ENCODE measurements at places on chromosomes 12 and 14.
A peak's percentile ranks its signal among the peaks of the same experiment; 100 is the strongest.

- DNase-seq: no peak
Observed at GRCh38 chr12:47356129-47356700, 276.5 kb upstream of the AMIGO2 start.

- no peak for DNase-seq
Observed at GRCh38 chr14:49908433-49908782, 15.5 kb downstream of the ARF6 start.

DNA sequence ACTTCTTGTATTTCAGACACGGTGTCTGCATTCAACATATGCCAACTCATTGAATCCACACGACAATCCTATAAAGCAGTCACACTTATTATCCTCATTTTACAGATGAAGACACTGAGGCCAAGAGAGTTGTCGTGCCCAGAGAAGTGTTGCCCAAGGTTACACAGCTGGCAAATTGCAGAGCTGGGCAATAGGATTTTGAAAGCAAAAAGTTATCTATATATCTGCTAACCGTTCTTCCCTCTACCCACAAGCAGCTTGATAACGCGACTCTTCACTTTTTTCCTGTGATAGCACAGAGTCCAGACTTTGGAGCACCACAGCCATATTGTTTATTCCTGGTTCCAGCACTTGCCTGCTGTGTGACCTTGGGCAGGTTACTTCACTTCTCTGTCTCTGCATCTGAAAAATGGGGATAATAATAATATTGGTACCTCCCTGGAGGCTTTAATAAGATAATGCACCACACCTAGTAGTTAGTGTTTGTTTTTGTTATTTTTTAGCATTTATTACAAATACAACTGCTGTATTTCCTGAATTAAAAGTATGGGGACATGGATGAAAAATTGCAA, 82.2 kb downstream of the CHST11 start:
- DNase-seq: no peak

DNA sequence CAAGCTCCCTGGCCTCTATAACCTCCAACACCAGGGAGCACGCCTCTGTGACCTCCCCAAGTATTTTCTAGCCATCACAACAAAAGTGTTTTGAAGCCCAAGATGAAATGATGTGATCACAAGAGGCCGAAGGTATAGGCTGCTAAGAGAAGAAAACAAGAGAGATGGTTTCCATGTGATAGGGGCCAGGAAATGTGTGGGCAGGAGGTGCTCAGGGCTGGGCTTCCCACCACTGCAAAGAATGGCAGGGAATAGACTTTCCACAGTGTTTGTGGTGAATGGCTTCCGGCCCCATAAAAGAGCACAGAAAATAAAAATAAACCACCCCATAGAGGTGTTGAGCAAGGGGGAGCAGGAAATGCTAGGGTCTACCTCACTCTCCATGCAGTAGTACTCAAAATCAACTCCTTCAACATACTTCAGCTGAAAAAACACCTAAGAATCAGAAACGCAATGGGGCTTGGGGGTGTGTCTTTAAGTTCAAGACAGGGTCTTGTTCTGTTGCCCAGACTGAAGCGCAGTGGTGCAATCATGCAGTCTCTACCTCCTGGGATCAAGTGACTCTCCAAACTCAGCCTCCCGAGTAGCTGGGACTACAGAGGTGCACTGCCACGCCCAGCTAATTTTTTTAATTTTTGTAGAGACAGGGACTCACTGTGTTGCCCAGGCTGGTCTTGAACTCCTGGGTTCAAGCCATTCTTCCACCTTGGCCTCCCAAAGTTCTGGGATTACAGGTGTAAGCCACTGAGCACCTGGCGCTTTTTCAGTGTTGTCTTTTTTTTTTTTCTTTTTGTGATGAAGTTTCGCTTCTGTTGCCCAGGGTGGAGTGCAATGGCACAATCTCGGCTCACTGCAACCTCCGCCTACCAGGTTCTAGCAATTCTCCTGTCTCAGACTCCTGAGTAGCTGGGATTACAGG, 27.1 kb downstream of the DAD1 start:
- DNase-seq: no peak

DNA sequence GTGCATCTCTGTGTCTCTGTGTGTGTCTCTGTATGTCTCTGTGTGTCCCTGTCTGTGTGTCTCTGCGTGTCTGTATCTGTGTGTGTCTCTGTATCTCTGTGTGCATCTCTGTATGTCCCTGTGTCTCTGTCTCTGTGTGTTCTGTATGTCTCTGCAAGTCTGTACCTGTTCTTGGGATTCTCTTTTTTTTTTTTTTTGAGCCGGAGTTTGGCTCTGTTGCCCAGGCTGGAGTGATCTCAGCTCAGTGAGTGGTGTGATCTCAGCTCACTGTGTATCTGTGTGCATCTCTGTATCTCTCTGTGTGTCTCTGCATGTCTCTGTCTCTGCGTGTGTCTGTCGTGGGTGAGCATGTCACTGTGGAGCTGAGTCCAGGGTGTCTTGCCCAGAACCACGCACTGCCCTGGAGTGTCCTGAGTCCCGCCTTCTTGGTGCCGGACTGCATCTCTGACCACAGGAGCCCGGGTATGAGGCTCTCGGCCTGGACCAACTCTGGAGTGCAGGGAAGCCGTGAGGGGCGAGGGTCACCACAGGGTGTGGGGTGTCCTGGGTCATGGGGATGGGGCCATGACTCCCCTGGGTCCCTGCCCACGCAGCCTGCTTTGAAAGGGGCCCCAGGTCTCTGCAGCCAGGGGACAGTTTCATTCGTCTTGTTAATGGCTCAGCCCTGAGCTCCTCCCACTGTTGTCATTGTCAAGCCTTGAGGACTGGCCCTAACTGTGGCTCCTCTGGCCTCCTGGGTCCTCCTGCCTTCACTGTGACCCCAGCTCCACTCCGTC, 11.8 kb downstream of the MYL2 start:
- DNase-seq: no peak

GRCh38 chr12:10612984-10613348, 443 bp downstream of the MAGOHB start:
- DNase-seq: no peak

GRCh38 chr12:68393417-68393816, 61.3 kb upstream of the MDM1 start:
- no peak for DNase-seq

- no peak for DNase-seq
Observed at GRCh38 chr12:43893670-43894069, 57.8 kb downstream of the TMEM117 start.

GRCh38 chr12:6635375-6635855, 344 bp downstream of the LPAR5 start:
- DNase-seq: no peak

- peak; percentile 20 for DNase-seq
Observed at GRCh38 chr14:58299401-58300330, 1.3 kb downstream of the ARID4A start.

DNA sequence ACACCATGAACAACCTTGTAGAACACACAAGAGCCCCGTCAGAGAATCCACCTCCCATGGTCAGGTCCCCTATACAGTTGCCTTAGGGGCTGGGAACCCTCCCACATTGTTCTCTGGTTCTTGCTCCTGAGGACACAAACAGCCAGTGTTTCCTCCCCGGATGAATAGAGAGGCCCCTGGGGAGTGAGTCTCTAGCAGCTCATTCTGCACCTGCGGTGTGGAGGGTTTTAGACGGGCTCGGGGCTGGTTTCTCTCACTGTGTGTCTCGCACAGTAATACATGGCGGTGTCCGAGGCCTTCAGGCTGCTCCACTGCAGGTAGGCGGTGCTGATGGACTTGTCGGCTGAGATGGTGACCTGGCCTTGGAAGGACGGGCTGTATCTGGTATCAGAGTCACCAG, 1052.1 kb downstream of the TMEM121 start:
- no peak for DNase-seq

DNA sequence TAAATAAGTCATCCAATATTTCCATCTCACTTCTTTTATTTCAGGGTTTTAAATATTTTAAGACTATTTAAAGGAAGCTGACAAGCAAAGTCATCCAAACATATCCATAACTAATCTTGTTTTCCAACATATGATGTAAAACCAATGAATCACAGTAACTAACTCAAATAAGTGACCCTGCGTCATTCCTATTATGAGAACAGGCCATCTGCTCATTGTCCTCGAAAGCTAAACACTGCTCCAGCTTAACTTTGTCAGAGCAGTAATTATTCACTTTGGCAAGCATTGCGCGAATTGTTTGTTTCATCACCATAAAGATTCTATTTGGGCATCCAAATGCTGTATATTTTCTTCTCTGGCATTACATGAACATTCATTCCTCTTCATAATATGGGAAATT, 99.1 kb downstream of the CAPZA3 start:
- no peak for DNase-seq

DNA sequence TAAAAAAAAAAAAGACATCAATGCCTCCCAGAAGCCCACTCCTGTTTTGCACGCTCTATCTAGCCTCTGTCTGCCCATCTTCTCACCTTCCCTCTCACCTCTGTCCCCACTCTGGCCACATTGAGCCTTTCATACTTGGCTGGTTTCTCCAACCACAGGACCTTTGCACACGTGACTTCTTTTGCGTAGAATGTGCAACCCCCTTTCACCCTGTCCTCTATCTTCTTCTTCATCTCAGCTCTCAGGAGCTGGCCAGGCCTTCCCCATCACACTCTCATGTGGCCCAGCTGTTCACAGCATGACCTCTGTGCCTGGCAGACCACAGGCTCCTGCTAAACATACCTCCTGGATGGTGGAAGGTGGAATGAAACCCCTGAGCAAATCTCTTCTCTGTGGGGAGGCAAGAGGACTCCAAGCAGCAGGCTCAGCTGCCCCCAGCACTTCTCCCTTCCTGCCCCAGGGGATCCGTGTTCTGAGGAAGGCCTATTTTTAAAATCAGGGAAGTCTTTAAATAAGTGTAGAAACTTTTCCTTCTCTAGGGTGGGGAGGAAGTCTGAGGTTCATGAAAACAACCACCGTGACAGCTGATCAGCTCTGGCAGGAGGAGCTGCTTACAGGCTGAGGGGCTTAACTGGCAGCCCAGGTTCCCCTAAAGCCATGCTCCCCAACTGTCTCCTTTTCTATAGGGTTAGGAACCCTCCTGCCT, 11.6 kb downstream of the HVCN1 start:
- no peak for DNase-seq

DNA sequence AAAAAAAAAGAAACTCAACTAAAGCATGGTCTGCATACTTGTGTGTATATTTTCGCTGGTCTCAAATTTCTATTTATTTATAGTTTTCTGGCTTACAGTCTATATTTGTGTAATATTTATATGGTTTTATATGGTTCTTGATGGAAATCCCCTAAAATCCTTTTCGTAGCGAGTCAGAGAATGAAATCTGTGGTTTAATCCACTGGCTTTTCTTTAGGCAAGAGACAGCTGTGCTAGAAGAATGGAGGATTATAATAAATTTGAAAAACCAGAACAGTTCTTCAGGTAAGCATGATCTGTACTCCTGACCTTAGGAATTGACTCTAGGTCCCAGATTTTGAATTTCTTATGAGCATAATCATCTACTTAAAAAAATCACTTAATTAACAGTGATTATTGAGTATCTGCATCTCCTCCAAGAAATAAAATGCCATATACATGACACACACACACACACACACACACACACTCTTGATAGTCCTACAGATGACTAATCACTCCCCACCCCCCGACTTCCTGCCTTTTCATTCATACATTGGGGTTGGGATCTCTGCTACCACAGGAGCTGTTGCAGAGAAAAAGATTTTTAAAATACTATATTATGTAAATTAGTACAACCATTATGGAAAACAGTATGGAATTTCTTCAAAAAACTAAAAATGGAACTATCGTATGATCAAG, 113.4 kb downstream of the CRADD start:
- no peak for DNase-seq

GRCh38 chr12:90922145-90922627, 32.8 kb downstream of the CCER1 start:
- DNase-seq: no peak

DNA sequence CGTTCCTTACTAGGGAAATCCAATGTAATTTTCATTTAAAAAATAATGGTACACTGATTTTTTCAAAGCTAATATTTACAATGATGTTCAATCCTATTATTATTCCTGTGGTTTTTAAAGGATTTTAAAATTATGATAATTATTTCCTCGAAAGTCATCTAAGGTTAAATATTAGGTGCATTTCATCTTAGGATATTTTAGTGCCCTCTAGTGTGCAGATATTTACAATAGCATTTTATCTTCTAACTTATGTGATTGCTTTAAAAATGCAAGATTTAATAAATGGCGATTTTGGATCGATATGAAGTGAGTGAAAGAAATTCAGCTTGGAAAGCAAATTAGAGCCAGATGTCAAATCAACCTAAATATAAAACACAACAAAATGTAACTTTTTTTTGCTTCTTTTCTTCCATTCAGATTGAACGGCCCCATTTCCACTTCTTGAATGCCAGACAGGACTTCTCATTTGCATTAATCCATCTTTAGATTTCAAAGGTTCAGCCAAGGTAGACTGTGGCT, 293.5 kb downstream of the SLC6A15 start:
- no peak for DNase-seq

DNA sequence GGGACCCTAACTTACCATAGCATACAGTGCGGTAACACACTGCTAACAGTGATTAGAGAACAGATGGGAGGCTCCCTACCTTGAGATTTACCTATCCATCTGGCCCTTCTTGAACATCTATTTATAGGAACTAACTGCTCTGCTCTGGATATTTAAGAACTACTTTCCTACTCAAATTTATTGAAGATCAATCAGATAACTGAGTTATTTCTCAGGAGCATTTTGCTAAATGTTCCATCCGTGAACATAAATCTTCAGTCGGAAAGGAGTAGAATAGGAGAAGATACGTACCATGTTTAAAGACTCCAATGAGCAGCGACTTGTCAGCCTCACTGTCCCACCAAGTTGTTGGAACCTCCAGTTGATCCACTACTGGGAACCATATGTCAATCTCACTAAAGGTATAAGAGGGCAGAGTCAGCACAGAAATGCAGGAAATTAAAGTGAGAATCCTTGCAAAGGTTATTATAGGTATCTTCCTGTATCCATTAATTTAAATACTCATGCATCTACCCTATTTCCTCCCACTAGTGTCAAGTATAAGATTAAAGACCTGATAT, 15.6 kb upstream of the SUPT16H start:
- DNase-seq: no peak

DNA sequence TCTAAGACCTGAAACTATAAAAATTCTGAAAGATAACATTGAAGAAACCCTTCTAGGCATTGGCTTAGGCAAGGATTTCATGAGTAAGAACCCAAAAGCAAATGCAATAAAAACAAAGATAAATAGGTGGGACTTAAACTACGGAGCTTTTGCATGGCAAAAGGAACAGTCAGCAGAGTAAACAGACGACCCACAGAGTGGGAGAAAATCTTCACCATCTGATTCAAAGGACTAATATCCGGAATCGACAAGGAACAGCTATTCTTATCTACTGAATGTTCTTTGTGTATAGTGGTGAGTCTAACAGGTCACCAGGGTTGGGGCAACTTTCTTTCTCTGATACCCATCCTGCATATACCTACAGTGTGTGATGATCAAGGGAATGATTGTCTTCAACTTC, 198.6 kb downstream of the CCDC91 start:
- no peak for DNase-seq

GRCh38 chr12:56633468-56634241, 3.5 kb upstream of the BAZ2A start:
- no peak for DNase-seq

All from HuH-7 (cell line).